ENCODE measurements at places on chromosomes 5 and 9. TPM values are rescaled to one million over a fixed set of nuclear protein-coding genes. Genes with fewer than 3 reads are reported as not detected.

The IRGM gene
- total RNA-seq, result not detected

The RUSC2 gene
- 124 TPM for total RNA-seq

The PLAC8L1 gene
- total RNA-seq, result not detected

The MCIDAS gene
- total RNA-seq, result not detected

The GABBR2 gene
- total RNA-seq, result not detected

- DNase-seq, result no peak
Measured at GRCh38 chr5:173563246-173563645, 53.2 kb downstream of the BOD1 start.

GRCh38 chr9:130665431-130666392 is 1.3 kb downstream of the PRDM12 start:
- DNase-seq, result no peak

- no peak for DNase-seq
Measured at GRCh38 chr5:11023945-11024344, 262.9 kb upstream of the DAP start.

DNA sequence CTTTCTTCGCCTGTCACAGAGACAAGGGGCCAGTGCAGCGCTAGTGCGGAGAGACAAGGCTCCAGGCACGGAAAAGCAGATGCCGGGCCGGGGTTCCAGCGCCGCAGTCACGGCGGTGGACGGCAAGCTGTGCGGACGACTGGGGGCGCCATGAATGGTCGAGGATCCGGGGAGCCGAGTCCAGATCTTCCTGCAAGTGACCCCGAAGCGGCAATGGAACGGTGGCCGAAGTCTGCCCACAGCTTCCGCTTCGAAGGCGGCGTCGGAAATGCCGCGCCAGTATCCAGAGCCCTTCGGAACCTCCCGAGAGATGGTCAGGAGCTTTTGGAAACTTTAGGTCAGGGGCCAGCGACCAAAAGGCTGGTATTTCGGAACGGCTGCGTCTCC is 601 bp upstream of the FAF2 start:
- DNase-seq, result no peak

DNA sequence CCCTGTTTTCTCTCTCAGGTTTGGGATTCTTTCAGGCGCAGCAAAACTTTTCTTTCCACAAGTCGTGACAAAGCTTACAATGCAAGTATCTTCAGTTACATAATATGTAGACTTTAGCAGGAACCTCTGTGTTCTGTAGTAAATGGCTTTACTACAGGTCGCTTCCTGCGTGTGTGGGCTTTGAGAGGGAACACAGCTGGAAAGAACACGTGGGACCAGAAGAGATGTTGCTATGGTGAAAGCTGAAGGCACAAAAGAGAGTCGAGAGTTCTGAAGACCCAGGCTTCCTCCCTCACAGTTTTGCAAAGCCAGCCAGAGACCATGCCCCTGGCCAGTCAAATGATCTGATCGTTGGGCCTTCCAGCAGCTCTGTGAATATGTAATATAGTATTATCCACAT is 4.0 kb downstream of the ANKRD55 start:
- DNase-seq, result no peak

- no peak for DNase-seq
Measured at GRCh38 chr5:74763504-74763903, 3.4 kb downstream of the GFM2 start.

DNA sequence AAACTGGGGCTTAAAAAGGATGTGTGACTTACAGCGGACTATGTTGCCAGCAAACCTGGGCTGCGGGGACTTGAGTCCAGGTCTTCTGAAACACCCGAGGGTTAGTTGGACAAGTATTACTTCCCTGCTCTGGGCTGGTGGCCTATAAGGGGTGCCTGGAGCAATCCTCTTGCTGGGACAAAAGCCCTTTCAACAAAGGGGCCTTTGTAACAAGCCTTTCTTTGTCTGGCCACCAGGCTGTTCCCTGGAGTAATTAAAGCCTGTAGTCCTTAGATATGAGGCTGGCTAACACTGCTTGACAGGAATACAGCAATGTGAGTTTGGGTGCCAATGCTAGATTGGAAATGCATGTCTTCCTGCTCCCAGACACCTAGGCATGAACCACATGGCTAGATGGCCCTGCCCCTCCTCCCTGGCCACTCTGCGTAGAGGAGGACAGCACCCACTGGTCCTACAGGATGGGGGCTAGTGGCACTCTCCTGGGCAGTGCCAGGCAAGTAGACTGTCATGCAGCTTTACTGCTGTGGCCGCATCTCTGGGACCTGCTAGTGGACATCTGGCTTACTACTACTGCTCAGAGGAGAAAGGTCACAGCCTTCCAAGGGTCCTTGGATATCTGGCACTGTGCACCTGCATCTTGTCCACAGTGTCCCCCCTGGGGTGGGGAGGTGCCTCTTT is 343.1 kb downstream of the ZSWIM6 start:
- DNase-seq, result no peak

- no peak for DNase-seq
Measured at GRCh38 chr5:1883120-1883924, 597 bp upstream of the IRX4 start.

DNA sequence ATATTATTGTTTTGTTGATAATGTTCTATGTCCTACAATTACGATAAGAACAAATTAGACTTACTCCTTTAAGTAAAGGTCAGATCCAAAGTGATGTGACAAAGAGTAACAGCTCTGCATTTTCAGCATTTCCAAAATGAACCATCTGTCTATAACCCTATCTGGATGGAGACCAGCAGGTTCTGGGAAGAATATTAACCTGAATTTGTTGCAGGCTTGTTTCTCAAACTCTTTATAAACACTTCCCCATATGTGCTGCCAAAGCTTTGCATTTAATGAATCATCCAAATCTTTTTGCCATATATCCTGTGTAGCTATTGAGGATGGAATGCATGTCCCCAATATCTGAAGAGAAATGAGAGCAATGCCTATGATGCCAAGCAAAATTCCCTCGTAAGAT is 198.9 kb upstream of the SLC27A6 start:
- DNase-seq, result no peak

- no peak for DNase-seq
Measured at GRCh38 chr5:59109383-59109782, 526.5 kb downstream of the RAB3C start.

DNA sequence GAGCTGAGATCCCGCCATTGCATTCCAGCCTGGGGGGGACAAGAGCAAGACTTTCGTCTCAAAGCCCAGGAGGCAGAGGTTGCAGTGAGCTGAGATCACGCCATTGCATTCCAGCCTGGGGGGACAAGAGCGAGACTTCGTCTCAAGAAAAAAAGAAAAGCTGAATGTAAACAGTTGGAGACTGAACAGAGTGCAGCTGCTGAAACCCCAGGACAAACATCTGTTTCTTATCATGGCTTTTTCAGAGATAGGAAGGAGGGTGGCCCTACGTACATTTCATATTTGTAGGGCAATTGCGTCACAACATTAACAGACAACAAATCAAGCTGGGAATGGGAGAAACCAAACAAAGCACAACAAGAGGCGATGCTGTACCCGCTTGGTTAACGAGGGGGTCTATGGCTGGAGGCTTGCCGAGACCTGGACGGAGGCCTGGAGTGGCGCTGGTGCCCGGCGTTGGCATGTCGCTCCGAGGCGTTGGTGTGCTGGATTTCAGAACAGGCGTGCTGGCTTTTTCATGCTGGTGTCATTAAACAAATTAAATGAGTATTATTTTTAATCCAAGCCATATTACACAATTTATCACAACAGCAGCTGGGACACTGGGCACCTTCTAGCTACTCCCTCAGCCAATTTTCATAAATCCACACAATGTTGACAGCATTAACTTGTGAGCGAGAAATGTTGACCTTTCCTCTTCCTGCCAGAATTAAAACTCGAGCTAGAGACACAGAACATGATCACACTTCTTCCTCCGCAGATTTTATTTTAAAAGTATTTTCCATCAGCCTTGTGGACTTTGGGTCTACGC is 76.1 kb downstream of the TLE1 start:
- DNase-seq, result peak; percentile 45

DNA sequence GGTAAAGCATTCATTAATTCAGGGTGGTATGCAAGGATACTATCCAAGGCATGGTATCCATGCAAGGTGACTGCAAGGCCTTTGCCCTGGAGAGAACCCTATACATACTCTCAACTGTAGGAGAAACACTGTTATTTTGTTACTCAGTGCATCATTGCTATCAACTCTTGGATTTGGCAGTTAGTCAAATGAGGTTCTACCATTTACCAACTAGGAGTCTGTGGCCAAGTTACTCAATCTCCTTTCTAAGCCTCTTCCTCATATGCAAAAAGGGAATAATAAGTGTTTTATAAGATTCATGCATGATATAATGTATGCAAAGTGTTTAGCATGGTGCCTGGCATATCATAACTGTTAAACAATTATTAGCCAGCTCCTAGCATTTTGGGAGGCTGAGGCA is 4.0 kb downstream of the PCDHGC3 start:
- no peak for DNase-seq

DNA sequence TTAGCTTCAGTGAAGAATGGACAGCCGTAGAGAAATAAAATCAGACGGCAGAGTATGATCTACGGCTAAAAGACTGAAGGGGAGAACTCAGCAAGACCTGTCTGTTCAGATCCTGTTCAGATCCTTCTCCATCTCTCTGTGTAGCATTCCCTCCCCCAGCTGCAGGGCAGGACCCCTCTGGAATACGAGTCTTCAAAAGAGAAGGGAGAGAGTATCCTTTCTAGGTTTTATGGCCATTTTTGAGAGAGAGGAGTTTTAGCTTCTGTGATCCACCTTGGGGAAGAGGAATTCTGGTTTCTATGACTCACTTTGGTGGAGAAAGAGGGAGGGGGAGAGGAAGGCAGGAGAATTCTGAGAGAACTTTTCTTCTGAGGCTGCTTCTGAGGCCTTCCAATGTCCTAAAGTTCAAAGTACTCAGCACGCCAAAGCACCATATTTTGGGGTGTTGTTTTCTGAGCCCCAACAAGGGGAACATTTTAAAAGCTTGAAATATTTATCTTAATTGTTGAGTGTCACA is 194.4 kb upstream of the TLE4 start:
- no peak for DNase-seq

GRCh38 chr9:137759117-137759516 is 118.5 kb upstream of the CACNA1B start:
- no peak for DNase-seq

DNA sequence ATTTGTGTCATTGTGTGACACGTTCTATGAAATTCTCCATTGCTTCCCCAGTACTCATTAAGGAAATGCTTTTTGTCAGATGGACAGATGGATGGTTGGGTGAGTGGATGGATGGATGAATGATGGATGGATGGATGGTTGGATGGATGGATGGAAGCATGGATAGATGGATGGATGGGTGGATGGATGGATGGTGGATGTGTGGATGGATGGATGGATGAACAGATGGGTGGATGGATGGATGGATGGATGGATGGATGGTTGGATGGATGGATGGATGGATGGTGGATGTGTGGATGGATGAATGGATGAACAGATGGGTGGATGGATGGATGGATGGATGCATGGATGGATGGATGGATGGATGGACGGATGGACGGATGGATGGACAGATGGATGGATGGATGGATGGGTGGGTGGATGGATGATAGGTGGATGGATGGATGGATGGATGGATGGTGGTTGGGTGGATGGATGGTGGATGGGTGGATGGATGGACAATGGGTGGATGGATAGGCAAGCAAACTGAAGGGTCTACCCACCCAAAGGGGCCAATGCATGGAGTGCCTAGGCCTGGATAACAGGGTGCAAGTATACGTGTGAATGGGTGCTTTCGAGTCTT is 24.0 kb upstream of the GTF3C5 start:
- no peak for DNase-seq

DNA sequence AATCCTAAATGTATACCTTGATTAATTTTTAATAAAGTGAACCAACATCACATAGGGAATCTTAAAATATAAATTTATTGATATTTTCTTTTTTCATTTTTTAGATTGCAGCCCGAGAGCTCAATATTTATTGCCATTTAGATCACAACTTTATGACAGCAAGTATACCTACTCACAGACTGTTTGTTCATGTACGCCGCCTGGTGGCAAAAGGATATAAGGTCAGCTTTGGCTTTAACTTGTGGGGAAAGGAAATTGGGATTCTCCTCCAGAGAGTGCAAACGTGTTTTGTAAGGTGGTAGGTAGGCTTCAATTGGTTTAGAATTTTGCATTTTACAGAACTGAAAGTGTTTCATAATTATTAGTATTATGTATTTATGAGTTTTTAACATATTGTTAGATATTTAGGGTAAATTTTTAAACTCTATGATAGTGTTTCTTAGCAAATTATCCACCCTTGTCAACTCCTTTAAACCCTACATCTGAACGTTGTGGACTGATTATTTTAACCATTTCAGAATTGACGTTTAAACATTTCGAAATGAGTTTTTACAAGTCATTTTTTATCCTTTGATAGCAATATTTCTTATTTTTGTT is 17.5 kb upstream of the DHFR start:
- peak; percentile 6 for DNase-seq

DNA sequence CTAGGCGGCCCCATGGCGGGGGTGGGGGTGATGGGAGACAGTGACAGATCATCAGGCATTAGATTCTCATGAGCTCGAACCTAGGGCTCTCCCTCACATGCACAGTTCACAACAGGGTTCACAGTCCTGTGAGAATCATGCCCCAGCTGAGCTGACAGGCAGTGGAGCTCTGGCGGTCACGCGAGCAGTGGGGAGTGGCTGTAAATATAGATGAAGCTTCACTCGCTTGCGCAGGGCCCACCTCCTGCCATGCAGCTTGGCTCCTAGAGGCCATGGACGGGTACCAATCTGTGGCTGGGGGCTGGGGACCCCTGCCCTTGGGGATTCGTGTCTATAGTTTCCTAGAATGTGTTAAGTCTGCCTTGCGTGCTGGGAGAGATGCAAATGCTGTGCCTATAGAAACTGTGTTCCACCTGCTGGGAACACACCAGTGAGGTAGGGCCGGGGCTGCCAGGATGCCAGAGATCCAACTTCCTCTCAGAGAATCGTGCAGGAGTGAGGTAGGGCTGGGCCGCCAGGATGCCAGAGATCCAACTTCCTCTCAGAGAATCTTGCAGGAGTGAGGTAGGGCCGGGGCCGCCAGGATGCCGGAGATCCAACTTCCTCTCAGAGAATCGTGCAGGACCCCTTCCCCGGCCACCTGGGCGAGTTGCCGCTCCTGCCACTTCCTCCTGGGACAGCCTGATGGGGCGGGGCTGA is 14.1 kb upstream of the EXOC3 start:
- DNase-seq, result no peak

DNA sequence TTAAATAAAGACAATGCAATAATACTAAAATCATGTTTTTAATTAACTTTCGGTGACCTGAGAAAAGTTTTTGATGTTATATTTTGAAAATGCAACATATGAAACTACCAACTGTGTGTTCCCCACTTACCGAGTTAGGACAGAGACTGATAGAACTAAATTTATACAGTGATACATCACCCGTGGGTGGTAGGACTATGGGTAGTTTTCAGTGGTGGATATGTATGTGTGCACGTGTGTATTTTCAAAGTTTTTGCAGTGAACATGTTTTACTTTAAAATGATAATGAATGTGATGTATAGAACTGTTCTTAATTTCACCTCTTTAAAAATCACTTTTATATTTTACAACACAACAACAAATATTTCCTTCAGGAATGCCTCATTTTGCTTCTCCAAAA is 25.0 kb upstream of the ACO1 start:
- no peak for DNase-seq

GRCh38 chr9:126671381-126671831 is 57.7 kb downstream of the LMX1B start:
- no peak for DNase-seq

- no peak for DNase-seq
Measured at GRCh38 chr5:173326501-173326960, 1.7 kb downstream of the STC2 start.

Data from thoracic aorta (tissue), 2 donors.